ENCODE measurements at places on chromosomes 2 and 18.

DNA sequence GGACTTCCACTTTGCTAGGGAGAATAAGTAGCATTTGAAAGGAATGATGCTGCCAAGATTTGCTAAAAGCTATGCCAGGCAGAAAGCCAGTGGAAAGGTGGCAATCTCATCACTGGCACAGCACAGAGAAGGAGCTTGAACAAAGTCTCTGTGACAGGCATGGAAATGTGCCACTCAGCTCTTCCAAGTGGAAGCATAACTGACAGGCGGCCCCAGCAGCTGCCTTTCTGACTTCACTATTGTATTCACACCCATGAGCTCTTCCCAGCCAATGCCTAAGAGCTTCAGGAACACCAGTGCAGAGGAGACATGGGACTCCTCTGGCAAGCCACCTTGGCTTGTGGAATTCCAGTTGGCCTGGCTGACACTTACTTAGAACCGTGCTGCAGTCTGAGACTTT is 134.6 kb upstream of the REG3G start:
- no peaks in the 10 kb centered on the region for H3K36me3 ChIP-seq
- H3K4me3 ChIP-seq = no peak overlapping the region
- H3K27ac ChIP-seq = no peak overlapping the region
- no peaks in the 10 kb centered on the region for H3K27me3 ChIP-seq
- no peak for DNase-seq

GRCh38 chr2:233165895-233166661 is 85.4 kb upstream of the ATG16L1 start:
- no peaks in the 10 kb centered on the region for H3K4me1 ChIP-seq
- H3K27ac ChIP-seq = peak overlapping the region; percentile 48
- H3K36me3 ChIP-seq = peaks cover 29% of the 10 kb centered on the region
- peak; percentile 46 for DNase-seq
- H3K27me3 ChIP-seq = no peaks in the 10 kb centered on the region

- no peaks in the 10 kb centered on the region for H3K4me1 ChIP-seq
- DNase-seq = no peak
- H3K27ac ChIP-seq = no peak overlapping the region
Measured at GRCh38 chr2:114548151-114548550, 105.7 kb downstream of the DPP10 start.

- no peak for DNase-seq
- no peaks in the 10 kb centered on the region for H3K4me1 ChIP-seq
- H3K36me3 ChIP-seq = no peaks in the 10 kb centered on the region
Measured at GRCh38 chr2:120436460-120436739, 90.5 kb downstream of the INHBB start.

- H3K27me3 ChIP-seq = peaks cover 4% of the 10 kb centered on the region
- no peaks in the 10 kb centered on the region for H3K4me1 ChIP-seq
- H3K27ac ChIP-seq = no peak overlapping the region
- H3K36me3 ChIP-seq = no peaks in the 10 kb centered on the region
- H3K4me3 ChIP-seq = no peak overlapping the region
- no peak for DNase-seq
Measured at GRCh38 chr2:66509326-66509811, 74.4 kb downstream of the MEIS1 start.

DNA sequence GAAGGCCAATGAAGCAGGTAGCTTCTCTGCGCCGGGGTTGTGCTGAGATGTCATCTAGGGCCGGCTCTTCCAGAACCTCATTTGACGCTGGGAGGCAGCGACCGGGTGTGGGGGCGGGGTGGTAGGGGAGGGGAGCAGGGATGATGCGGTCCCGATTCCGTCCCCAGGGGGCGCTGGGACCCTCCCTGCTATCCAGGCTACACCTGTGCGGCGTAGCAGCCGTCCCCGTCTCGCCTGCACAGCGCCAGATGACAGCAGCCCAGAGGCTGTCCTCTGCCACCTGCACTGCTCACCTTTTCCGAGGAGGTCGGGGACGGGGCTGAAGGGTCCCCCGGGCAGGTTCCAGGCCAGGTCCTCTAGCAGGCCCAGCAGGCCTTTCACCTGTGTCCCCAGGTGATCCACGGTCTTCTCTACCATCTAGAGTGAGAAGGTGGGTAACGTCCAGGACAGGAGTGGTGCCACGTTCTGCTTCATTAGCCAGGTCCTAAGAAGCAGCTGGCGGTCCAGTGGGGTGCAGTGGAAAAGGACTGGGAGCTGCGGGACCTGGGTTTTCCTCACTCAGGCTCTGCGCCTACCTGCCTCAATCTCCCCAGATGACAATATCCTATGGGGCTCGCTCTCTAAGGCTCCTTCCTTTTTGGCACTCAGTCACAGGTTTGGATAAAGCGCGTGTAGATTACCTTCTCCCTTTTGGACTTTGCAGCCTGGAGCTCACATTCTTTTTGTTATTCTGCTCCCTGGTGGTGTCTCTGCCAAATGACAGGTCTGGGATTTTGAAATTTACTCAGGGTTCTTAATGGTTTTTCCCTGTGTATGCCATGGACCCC is 56.0 kb upstream of the RAB6C start:
- peaks cover 9% of the 10 kb centered on the region for H3K4me1 ChIP-seq
- peaks cover 2% of the 10 kb centered on the region for H3K36me3 ChIP-seq

DNA sequence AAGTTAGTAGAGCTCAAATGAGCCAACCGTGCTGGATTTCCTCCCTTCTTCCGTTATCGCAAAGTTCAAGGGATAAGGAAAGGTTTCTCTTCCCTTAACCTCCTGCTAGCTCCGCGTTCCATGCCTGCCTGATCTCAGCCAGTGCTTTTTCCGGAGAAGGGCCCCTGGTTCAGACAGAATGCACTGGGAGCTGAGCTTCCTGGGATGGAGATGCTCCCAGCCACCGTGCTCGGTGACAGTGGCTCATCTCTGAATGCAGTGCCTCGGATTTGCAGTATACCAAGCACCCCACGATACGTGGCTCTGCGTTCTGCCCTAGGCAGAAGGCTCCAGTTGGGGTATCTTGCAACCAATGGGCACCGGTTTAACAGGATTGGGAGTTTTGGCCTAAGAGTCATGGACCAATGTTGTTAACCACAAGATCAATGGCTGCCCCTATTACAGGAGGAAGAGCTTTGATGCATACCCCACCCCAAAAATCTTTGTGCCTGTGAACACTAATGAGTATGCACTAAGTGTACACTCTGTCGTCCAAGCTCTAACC is 876 bp downstream of the CNTNAP5 start:
- no peak overlapping the region for H3K4me3 ChIP-seq
- H3K27me3 ChIP-seq = peaks cover 30% of the 10 kb centered on the region
- H3K4me1 ChIP-seq = peaks cover 3% of the 10 kb centered on the region
- no peak for DNase-seq

DNA sequence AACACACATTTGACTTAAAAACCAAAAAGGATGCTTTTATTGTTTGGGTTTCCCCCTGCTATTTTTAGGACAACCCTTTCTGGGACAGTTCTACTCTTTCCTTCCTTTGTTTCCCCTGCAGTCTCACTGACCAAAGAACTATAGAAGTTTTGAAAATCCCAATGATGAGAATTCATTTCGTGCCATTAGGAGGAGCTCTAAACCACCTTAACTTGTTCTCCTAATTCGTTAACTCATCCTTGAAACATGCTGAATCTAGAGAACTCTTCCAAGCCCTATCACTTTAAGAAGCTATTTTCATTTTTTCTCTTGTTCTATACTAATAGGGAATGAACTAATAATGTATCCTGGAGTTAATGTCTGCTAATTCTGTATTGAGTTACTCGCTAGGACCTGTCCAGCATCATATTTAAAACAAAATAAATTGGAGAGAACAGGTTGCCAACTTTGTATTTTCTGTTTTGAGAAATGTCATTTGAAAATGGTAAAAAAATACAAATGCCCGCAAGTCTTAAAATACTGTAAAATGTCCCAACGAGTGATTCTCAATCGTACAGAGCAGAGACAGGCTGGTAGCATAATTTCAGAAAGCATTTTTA is 62.9 kb downstream of the AFTPH start:
- peaks cover 26% of the 10 kb centered on the region for H3K36me3 ChIP-seq
- H3K27me3 ChIP-seq = no peaks in the 10 kb centered on the region
- H3K4me1 ChIP-seq = peaks cover 20% of the 10 kb centered on the region
- no peak overlapping the region for H3K4me3 ChIP-seq
- no peak for DNase-seq

DNA sequence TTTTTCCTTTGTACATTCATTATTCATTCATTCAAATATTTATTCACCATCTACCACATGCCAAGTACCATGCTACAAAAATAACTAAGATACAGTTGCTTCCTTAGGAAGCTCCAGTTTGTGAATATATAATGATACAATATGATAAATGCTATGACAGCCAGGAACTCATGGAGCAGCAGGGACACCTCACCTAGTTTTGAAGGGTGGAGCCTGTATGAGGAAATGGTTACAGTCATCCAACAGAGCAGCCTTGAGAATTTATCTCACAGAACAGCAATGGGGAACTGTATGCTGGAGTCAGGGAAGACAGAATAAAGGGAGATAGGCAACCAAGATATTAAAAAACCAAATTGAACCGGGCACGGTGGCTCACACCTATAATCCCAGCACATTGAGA is 124.0 kb downstream of the OSBPL1A start:
- peaks cover 34% of the 10 kb centered on the region for H3K27me3 ChIP-seq
- no peak overlapping the region for H3K27ac ChIP-seq
- no peak for DNase-seq
- no peak overlapping the region for H3K4me3 ChIP-seq
- H3K36me3 ChIP-seq = no peaks in the 10 kb centered on the region

GRCh38 chr2:66536290-66536673 is 101.4 kb downstream of the MEIS1 start:
- no peaks in the 10 kb centered on the region for H3K4me1 ChIP-seq
- no peak for DNase-seq
- no peaks in the 10 kb centered on the region for H3K27me3 ChIP-seq
- H3K4me3 ChIP-seq = no peak overlapping the region

- no peak for DNase-seq
- H3K4me1 ChIP-seq = no peaks in the 10 kb centered on the region
- peaks cover 28% of the 10 kb centered on the region for H3K27me3 ChIP-seq
- no peak overlapping the region for H3K4me3 ChIP-seq
Measured at GRCh38 chr2:72159211-72159993, 11.7 kb upstream of the CYP26B1 start.

- DNase-seq = no peak
- H3K4me1 ChIP-seq = peaks cover 16% of the 10 kb centered on the region
- no peaks in the 10 kb centered on the region for H3K27me3 ChIP-seq
- no peak overlapping the region for H3K27ac ChIP-seq
Measured at GRCh38 chr2:148930046-148930775, 55.2 kb downstream of the KIF5C start.

DNA sequence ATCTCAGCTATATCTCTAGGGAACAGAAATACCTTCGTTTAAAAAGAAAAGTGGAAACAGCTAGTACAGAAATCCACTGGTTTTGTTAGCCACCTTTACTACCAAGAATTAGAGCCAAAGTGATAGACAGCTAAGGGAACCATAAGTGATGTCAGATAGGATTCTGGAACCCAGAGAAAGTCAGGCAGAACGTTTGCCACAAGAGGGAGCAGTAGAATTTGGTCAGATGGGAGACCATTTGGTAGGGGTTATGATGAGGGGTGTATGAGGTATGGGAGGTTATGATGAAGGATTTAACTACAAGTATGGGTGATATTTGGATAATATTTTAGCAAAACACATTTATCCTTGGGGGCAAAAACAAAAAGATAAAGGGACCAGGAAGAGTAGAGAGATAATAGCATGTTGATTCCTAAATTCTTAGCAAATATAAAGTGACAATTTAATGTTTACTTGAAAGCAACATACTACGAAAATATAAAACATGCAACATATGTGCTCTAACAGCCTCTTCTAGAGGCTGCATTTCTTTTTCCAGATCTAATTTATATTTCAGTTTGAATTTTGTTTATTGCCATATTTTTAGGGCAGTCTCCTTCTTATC is 3.3 kb downstream of the SLC8A1 start:
- peaks cover 39% of the 10 kb centered on the region for H3K27me3 ChIP-seq
- H3K27ac ChIP-seq = no peak overlapping the region
- DNase-seq = peak; percentile 31
- peaks cover 22% of the 10 kb centered on the region for H3K4me1 ChIP-seq

GRCh38 chr2:77939370-77939769 is 417.2 kb upstream of the LRRTM4 start:
- H3K36me3 ChIP-seq = no peaks in the 10 kb centered on the region
- no peaks in the 10 kb centered on the region for H3K4me1 ChIP-seq
- DNase-seq = no peak
- no peaks in the 10 kb centered on the region for H3K27me3 ChIP-seq

- H3K27ac ChIP-seq = no peak overlapping the region
- peaks cover 9% of the 10 kb centered on the region for H3K27me3 ChIP-seq
- H3K36me3 ChIP-seq = no peaks in the 10 kb centered on the region
- no peak for DNase-seq
- no peak overlapping the region for H3K4me3 ChIP-seq
Measured at GRCh38 chr2:144379851-144380311, 140.0 kb downstream of the ZEB2 start.

Data from activated CD4-positive, alpha-beta T cell treated with anti-CD3 and anti-CD28 coated beads for 36 hours (primary cell).